ENCODE measurements at places on chromosomes 7 and 10.

DNA sequence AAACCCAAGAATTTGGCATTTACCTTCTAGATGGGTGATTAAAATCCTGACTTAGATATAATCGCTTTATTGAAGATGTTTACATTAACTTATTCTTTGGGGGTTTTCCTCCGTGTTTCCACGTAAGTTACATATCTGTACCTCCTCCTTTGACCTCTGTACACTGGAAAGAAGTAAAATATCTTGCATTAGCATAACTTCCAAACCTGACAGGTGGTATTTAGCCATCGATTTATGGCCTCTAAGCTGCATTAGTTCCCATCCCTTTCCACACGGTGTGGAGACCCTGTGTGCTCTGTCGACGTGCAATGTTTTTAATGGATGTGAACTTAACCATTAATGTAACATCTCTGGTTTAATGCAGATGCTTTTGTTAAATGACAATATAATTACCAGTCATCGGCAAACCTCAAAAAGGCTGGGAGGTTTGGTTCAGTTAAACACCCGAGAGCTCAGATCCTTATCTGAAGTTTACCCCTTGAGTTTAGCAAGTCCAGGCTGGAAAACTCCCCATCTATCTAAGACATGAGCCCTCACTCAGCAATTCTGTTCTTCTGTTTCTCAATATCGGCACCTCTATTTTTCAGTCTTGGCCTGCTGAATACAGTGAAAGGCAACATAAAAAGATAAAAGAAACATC is 295.2 kb downstream of the GATA3 start:
- DNase-seq = no peak

DNA sequence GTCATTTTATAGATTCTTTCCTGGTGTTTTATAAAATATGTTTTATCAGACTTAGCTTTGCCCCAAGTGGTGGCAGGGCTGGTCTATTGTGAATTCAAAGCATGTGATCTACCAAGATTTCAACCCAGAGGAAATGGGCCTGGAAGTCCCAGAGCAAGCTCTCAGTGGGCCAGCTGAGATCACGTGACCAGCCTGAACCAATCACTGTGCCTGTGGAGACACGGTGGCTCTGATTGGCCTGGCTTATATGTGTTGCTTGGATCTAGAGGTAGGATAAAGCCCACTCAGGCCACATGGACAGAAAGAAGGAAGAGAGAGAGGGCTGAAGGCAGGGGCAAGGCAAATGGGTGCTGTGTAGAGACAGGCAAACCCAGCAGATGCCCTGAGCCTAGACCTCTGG is 65.5 kb upstream of the GATA3 start:
- DNase-seq = peak; percentile 4

DNA sequence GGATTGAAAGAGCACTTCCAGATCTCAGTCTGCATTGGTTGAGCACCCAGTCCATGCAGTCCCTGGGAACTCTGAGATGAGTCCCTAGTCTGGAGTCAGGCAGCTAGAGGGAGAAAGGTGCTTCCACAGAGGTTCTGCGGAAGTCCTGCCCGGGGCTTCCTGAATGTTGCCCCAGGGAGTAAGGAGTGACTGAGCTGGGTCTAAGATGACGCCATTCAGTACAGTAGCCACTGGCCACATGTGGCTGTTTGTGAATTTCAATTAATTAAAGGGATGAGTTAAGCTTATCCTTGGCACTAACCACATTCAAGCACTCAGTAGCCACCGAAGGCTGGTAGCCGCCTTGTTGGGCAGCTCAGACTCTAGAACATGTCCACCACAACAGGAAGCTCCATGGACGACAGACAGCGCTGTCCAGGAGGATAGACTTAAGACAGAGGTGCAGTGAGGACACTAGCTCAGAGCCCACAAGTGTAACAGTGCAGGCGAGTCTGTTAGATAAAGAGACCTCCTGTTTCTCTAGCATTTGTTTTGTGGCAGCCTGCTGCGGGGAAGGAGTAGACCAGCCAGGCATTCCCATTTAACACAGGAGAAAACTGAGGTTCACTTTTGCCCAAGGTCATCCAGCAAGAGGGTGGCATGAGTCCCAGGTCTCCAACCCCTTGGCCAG is 101.6 kb upstream of the PPIF start:
- peak; percentile 31 for DNase-seq

DNA sequence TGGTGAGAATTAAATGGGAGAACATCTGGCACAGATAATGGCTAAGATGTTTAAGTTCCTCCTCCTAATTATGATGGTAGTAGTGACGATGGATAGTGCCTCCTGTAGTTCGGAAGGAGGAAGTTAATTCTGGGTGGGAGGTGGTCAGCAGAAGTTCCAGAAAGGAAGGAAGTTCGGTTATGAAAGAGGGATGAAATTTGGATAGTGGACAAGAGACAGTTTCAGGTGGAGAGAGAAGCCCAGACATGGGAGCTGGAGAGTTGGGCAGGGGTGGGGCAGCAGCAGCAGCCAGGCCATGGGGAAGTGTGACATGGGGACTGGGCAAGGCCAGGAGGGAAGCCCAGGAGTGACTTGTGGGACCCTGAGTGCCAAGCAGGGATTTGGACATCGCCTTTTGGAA is 99.5 kb downstream of the CCNY start:
- DNase-seq = no peak

DNA sequence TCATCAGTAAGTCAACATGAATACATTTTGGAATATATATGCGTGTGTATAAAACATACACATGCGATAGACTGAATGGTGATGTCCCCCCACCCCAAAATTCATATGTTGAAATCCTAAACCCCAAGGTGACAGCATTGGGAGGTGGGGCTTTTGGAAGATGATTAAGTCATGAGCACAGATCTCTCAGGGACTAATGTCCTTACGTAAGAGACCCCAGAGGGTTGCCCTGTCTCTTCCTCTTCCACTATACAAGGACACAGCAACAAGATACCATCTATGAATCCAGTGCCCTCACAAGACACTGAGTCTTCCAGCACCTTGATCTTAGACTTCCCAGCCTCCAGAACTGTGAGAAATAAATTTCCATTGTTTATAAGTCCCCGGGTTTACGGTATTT is 22.5 kb downstream of the DRGX start:
- DNase-seq = no peak

DNA sequence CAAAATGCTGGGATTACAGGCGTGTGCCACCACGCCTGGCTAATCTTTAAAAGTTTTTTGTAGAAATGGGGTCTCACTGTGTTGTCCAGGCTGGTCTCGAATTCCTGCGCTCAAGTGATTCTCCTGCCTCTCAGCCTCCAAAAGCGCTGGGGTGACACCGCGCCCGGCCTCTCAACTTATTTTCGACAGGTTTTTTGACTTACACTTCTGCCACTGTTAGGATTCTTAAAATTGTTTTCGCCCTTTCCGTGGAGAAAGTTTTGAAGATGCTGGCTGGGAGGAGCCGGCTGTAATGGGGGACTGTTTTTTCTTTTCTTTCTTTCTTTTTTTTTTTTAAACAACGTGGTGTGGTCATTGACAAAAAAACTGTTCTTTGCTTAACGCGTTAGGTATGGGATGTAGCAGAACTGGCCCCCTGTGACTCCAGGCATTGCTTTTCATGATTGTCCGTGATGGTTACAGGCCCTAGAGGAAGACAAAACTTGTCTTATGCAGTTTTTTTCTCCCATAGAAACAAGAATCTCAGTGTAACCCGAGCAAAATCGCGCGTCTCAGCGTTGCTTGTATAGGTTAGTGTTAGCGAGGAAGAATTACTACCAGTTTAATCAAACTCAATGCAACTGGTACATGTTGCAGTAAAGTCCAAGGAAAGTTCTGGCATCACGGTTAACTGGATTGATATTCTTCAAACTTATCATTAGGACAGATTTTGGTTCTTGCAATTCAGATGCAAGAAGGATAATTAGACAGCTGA is 72.2 kb downstream of the DAGLB start:
- no peak for DNase-seq

DNA sequence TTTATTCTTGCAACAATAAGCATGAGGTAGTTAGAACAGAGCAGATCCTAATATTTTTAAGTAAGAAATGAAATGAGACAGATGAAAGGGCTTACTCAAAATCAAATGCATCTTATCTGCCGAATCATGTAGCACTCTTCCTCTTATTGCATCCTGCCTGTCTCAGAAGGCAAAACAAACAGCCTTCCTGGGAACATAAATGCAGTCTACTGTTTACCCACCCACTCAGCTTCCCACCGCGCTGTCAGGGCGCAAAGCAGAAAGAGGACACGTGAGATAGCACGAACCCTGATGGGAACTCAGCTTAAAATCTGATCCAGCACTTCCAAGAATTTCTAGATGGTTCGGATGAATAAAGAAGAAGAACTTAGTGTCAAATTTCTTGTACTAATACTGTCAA is 114.4 kb upstream of the CDK1 start:
- DNase-seq = no peak

DNA sequence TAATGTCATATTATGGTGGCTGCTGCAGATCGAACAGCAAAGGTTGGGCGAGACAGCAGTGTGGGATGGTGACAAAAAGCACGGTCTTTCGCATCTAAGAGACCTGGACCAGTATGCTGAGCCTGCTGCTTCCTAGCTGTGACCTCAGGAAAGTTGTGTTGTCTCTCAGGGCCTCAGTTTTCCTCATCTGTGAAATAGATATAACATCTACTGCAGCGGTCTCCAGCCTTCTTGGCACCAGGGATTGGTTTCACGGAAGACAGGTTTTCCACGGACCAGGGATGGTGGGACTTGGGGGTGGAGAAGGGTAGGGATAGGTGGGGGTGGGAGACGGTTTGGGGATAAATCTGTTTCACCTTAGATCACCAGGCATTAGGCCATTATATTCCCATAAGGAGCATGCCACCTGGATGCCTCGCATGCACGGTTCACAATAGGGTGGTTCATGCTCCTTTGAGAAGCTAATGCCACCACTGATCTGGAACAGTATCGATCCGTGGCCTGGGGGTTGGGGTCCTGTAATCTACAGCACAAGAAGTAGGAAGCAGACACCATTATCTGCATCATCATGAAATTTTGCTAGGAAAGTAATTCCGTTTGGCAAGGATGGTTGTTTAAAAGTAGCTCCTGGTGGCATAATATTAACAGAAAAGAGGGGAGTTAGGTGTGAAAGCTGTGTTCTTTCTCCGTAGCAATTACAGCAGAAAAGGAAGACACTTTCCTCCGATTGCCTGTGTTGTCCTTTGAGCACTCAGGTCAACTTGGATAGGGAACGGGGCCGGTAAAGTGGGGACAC is 10.8 kb downstream of the KLF6 start:
- no peak for DNase-seq

GRCh38 chr7:105278973-105279687 is 109.6 kb downstream of the SRPK2 start:
- DNase-seq = no peak

DNA sequence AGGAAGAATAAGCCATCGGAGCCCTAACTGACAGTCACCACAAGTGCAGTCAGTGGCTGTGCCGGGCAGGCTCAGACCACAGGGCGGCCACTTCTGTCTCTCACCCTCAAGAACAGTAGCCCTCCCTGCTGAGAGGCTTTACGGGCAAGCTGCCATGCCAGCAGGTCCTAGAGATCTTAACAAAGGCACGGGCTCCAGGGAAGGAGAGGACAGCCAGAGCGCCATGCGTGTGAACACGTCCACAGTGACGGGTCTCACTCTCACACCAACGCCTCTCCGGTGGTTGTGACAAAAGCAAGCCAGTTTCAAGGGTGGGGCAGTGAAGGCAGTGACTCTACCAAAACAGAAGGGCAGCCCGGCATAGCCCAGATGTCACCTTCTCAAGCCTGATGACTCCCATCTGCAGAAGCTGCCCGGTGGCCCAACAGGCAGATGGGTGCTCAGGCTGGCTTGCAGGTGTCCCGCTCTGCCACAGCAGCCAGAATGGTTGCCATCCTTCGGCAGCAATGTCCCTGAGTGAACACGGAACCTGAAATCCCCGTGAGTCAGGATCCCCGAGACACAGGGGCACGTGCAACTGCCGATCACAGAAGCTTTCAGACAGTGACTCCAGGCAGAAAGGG is 102.0 kb downstream of the FAM53B start:
- DNase-seq = no peak

DNA sequence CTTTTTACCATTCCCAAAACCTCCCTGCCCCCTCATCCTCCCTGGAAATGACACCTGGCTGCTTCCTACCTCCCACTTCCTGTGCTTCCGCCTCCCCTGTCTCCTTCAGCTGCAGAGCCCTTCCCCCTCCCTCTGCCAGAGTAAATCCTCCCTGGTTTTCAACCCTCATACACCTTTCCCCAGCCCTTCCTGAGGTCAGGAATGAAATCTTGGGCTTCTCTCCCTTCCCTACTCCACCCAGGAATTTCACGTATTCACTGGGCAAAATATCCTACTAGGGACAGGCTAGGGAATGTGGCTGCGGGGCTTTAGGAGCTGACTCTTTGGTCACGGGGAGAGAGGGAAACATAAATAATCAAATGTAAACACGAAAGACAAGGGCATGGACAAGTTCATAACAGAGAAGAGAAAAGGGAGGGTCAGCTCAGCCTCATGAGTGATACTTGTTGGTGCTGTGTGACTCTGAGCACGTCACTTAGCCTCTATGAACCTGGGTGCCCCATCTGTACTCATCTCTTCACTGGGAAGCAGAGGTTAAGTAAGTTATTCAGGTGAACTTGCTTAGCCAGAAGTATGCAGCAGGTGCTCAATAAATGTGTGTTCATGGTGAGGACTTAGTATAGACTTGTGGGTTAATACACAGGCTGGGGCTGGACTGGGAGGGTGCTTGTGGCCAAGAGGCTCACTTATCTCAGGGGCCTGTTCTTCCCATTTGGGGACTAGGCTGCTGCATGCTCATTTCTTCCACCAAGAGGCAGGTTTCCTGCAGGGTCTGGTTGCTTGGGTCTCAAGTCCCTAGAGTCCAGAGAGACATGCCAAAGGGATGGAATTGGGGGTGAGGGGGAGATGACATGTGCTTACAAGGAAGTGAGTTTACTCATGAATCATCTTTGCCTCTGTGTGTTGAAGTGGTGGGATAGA is 10.0 kb upstream of the DUSP5 start:
- DNase-seq = peak; percentile 39

DNA sequence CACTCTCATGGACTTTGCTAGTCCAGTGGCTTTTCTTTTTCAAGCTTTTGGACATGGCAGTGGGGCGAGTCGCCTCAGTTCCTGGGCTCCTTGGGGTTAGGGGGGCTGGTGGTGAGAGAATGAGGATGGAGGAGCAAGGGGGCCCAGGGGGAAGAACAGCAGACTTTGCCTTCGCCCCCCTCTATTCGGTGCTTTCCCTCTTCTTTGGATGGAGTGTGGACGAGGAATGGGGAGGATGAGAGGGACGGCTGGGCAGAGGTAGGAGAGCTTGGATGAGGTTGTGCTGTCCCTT is 255 bp downstream of the MAGI2 start:
- no peak for DNase-seq

- no peak for DNase-seq
These were observed 76.6 kb downstream of the TMEM178B start for GRCh38 chr7:141150465-141150864.

- DNase-seq = peak; percentile 86
These were observed 19.7 kb upstream of the SLC18A2 start for GRCh38 chr10:117221156-117221711.

DNA sequence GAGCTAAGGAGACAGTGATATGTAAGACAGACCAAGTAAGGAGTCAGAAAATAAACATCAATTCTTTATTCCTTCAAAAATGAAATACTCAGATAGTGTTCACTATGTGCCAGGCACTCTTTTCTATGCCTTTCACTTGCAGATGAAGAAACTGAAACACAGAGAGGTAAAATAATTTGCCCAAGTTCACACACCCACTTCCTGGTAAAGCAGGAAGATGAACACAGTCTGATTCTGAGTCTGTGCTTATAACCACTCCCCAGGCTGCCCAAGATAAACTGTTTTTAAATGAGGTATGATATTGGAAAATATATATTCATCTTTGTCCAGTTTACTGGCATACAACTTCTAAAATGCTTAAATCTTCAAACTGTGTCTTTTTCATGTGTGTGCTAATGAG is 294.4 kb upstream of the NPVF start:
- no peak for DNase-seq

Measured in Daoy (cell line).